ENCODE measurements at places on chromosomes 11 and 22. TPM values are rescaled to one million over a fixed set of nuclear protein-coding genes. Genes with fewer than 3 reads are reported as not detected.

DNA sequence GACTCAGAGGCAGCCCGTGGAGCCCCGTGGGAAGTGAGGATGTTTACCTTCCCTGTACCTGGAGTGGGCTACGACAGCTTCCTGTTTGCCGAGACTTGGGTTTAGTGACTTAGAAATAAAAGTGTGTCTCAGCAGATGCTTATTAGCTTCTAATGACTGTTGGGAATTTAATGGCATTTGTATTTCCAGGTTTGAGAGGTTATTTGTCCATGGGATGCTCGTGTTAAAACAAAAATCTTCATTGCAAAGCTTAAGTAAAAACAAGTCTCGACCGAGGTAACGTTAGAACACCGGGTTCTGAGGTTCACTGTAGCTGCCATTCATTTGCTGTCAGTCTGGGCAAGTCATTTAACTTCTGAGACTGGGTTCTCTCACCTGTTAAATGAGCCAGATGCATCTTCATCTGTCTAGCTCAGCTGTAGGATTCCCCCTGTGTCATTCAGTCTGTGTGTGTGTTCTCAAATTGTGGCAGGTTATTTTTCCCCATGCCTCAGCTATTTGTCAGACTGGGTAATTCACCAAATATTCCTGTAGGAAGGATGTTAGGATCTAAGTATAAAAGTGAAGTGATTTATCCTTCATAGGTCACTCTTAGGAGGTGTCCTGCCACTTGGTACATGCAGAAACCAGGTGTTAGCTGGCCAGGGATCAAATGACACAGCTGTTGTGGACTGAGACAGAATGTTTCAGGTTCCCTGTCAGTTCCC lies 791 bp downstream of the EI24 start:
- DNase-seq = no peak

MPPED2 gene
- 4.9 TPM for total RNA-seq

RHOD gene
- 22.2 TPM for total RNA-seq

- no peak for DNase-seq
Measured at GRCh38 chr22:30989474-30989873, 20.4 kb downstream of the TUG1 start.

GRCh38 chr11:6627762-6628241 lies 8.6 kb upstream of the TPP1 start:
- no peak for DNase-seq

WT1 gene
- total RNA-seq = 8.5 TPM

DNA sequence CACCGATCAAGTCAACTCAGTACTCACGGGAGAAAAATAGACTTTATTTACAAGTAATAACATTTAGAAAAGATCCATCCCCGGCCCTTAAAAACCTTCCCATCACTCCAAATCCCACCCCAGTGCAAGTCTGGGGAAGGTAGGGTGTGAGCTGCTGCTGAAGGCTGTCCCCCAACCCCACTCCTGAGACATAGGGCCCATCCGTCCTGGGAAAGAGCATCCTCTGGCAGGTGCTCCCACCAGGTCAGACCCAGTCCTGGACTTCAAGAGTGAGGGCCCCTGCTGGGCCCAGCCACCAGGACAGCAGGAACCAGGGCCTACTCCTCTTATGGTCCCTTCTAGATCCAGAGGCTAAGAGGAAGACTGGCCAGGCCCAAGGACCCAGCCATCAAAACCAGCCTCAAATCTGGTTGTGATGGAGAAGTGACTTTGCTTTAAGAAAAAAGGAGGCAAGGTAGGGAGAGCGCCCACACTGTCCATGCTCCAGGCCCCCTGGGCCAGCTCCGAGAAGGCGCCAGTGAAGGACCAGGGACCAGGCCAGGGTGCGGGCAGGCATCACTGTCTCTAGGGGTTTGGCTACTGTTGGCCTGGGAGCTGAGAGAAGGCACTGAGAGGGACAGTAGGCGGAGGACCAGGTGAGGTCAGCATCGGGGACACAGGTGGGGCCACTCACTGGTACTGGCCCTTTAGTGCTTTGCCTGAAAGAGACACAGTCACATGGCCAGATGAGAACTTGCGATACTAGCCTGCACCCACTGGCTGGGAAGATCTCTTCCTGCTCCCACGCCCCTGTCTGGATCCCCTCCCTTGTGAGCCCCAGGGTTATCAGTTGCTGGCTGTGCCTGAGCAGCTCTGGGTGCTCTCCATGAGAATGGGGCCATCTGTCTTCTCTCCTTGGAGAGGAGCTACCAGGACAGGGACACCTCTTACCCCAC lies 4.4 kb downstream of the IL18BP start:
- DNase-seq = no peak

- no peak for DNase-seq
Measured at GRCh38 chr11:17730608-17731462, 3.7 kb upstream of the KCNC1 start.

DCDC1 gene
- total RNA-seq = not detected

ST13 gene
- total RNA-seq = 241 TPM

DNA sequence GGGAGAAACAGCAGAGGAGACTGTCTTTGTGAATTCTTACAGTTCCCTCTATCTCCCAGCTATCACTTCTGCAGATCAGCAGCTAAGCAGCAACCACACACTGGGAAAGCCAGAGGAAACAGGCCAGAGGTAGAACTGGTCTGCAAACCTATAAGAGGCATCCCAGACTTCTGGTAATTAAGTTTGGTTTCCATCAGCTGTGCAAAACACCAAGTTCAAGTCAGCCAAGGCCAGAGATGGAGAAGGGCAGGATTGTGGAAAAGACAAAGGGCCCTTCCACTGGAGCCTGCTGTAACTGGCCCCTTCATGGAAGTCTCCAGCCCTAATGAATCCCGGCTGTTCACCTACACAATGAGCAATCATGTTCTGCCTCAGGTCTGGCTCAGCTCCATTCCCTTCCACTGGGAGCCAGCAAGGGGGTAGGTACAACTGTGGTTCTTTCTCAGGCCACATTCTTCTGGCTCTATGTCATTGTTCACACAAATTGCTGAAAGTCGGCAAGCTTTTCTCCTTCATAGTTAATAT lies 4.6 kb upstream of the PAMR1 start:
- DNase-seq = no peak

GRCh38 chr11:84812471-84812969 lies 814.6 kb downstream of the DLG2 start:
- DNase-seq = no peak

SCGB1A1 gene
- total RNA-seq = not detected

CCDC87 gene
- total RNA-seq = not detected

PLEKHB1 gene
- 0.58 TPM for total RNA-seq

DNA sequence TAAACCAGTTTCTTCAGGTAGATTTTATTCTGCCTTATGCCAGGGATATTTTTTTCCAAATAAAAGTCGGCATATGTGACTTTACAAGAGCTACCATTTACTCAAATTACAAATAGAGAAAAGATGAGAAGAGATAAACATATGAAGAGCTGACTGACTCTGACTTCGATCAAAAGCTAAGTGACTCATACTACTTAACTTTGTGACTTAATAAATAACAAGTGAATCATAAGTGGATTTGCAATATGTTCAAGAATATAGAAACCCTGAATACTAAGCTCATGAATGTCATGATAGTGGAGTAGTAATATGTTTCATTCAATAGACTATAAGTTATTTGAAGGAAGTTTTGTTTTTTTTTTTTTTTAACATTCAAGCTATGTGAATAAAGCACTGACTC lies 130.5 kb upstream of the ANO3 start:
- DNase-seq = no peak

GRCh38 chr11:33172345-33172744 lies 11.1 kb upstream of the CSTF3 start:
- no peak for DNase-seq

- no peak for DNase-seq
Measured at GRCh38 chr11:77425346-77425745, 48.5 kb downstream of the PAK1 start.

Measured in mesenteric fat pad (tissue), 1 donor.